ENCODE measurements at places on chromosomes 11 and 22. TPM values are rescaled to one million over a fixed set of nuclear protein-coding genes. Genes with fewer than 3 reads are reported as not detected.

DNA sequence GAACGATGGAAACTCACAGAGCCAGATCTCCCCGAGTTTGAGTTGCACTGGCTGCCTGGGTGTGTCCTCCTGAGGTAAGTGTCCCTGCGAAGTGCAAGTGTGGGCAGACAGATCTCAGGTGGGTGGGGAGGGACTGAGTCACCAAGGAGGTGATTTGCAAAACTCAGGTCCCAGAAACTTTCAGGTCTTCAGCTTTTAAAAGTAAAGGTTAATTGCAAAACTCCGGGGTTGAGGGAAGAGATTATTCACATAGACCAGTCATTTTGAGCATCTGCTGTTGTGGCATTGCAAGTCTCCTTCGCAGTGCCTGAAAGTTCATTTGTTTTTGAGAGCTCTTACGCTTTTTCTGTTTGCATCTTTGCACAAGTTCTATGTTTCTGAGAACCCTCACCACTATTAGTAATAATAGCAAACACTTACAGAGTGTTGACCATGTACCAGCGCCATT, 7.1 kb downstream of the CD44 start:
- peak; percentile 85 for DNase-seq

TRIM49 gene
- not detected for total RNA-seq

TENM4 gene
- not detected for total RNA-seq

TMEM9B gene
- 21.6 TPM for total RNA-seq

CCDC73 gene
- total RNA-seq: not detected

DNA sequence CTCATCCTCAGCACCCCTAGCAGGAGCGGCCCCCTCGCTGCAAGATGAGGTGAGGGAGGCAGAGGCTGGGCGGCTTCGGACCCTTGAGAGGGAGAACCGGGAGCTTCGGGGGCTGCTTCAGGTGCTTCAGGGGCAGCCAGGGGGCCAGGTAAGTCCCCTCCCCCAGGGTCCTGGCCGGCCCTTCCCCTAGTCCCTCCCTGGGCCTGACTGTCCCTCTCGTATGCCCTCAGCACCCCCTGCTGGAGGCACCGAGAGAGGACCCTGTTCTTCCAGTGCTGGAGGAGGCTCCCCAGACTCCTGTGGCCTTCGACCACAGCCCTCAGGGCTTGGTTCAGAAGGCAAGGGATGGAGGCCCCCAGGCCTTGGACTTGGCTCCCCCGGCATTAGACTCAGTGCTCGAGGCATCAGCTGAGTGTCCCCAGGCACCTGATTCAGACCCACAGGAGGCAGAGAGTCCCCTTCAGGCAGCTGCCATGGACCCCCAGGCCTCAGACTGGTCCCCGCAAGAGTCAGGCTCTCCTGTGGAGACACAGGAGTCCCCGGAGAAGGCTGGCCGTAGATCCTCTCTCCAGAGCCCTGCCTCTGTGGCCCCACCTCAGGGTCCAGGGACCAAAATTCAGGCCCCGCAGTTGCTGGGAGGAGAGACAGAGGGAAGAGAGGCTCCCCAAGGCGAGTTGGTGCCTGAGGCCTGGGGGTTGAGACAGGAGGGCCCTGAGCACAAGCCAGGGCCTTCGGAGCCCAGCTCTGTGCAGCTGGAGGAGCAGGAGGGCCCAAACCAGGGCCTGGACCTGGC, 4.0 kb downstream of the CCDC88B start:
- DNase-seq: no peak

- no peak for DNase-seq
Observed at GRCh38 chr11:1782831-1783724, 19.4 kb upstream of the CTSD start.

DNA sequence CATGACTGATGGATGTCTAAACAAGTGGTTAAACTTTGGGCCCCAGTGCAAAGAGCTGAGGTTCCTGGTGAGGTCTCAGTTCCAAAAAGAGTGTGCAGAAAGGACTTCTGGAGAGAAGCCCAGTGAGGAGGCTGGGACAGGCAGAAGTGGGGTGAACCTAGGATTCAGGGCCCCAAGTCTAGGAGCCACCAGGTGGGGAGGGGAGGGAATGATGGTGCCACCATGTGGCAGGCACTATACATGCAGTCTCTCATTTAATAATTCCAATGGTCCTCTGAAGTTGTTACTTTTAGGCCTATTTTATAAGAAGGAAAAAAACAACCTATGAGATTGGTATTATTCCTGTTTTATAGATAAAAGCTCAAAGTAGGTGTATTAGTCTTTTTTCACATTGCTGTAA, 102.0 kb downstream of the INSC start:
- peak; percentile 7 for DNase-seq

DNA sequence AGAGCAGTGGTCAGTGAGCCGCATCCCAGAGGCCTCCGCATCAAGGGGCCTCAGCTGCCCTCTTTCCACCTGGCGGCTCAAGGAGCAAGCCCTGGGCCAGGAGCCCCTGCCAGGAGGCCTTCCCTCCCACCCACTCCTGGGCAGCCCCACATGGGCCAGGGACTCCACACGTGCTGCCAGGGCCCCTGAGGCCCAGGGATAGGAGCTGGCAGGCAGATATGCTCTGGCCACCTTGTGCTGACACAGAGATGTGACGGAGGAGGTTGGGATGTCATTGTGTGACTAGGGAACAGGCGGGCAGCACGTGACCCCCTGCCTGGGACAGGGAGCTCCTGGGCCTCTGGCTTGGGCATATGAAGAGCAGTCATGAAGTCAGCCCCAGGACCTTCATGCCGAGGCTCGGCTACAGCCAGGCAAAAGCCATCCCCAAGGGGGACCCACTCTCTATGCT, 77.9 kb downstream of the PIWIL3 start:
- DNase-seq: no peak

TMEM151A gene
- not detected for total RNA-seq

DNA sequence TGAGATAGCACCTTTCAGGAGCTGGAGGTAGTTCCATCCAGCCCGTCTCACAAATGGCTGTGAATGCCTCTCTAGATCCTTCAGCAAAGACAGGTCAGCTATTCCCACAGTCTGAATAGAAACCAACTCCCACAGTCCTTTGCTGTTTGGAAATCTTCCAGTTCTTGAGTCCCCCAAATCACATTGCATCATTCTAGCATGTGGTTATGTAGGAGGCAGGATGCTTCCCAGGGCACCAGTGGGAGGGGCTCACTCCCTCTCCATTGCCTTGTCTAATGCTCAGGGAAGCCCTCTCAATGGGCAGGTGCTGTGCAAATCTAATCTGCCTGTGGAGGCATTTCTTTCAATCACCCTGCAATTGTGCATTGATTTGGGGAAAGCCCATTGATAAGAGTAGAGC, 14.6 kb downstream of the NAV2 start:
- DNase-seq: no peak

- DNase-seq: no peak
Observed at GRCh38 chr22:27170491-27170890, 513.1 kb downstream of the MIAT start.

RASD2 gene
- 0.08 TPM for total RNA-seq

GRCh38 chr11:125564357-125564756, 4.9 kb upstream of the EI24 start:
- DNase-seq: no peak

GRCh38 chr11:380095-380480, 10.8 kb downstream of the B4GALNT4 start:
- DNase-seq: no peak

DNA sequence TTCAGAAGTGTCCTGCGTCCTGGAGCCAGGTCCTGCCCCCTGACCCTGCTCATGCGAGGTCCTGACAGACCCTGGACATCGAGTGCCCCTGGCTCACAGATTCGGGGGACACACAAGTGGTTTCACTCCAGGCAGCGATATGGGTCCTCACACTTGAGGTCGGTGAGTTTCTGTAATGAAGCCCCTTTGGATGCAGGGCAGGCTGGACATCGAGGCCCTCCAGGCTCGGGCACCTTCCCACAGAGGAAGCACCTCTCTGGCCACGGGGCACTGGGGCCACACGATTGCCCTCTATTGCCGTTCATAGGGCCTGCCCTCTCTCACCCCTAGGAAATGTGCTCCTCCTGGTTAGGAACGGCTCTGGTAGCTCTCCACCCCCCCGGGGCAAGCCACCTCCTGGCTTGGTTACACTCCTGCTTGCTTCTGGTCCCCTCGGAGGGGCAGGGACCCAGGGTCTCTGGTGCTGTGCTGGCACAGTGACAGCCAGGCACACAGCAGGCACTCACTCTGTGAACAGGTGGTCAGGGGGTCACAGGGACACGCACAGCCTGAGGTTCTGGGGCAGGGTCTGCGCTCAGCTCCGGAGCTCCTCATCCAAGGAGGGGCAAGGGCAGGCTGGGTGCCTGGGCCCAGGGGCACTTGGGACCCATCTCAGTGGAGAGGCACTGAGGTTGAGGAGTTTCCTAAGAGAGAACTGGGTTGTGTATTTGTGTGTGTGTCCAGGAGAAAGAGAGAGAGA, 907.7 kb downstream of the BRD1 start:
- no peak for DNase-seq

- no peak for DNase-seq
Observed at GRCh38 chr11:39960206-39960605, 1499.2 kb downstream of the LRRC4C start.

DNA sequence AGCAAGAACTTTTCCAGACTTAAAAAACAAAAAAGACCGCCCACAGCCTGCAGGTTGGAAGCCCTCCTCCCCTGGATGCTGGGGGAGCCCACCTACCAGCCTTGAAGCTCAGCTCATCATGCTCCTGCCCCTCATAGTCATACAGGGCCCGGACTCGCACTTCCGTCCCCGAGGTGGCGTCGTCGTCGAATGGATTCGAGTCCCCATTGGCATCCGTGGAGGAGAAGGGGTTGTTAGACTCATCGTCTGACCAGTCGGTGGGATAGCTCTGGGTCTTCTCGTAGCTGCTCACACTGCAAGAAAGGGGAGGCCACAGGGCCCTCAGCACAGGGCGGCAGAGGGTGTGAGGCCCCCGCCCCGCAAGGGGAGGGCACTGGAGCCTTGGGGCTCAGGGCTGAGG, 19.0 kb upstream of the ARFGAP3 start:
- no peak for DNase-seq

DNA sequence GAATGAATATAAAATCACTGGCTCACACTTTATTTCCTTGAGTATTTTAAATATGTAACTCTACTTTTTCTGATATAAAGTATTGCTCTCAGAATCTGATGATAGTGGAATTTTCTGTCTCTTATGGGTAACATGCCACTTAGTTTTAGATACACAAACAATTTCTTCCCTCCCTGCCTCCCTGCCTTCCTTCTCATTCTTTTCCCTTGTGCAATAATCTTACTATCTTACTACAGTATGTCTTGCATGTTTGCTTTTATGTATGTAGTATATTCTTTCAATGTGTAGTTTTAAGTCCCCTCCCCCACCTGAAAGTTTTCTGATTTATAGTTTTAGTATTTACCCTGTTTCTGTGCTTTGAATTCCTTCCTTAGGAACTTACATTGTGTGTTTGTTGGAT, 48.4 kb downstream of the INSC start:
- no peak for DNase-seq

All from activated naive CD4-positive, alpha-beta T cell treated with anti-CD3 and anti-CD28 coated beads, Interleukin-2, amount 50 U/mL, for 72 hours (primary cell).